BJ (cell line): ENCODE measurements at places on chromosomes 7 and 10.

- no peak for DNase-seq
Observed at GRCh38 chr10:62870866-62871265, 54.7 kb upstream of the EGR2 start.

DNA sequence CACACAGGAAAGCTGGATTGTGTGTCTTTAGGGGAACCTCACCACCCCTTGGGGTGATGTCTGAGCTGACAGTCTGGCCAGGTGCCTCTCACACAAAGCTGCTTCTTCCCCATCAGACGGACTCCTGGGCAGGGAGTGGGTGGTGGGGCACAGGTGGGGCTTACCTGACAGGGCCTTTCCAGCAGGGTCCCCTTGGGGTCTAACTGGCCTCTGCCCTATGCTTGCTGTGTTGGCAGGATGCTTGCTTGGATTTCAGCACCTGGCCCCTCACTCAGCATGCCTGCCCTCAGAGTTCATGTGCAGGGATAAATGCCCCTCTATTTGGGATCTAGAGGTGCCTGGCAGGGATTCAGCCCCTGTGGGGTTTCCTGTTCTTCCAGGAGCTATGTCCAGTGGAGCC is 496.9 kb upstream of the ZMIZ1 start:
- no peak for DNase-seq

DNA sequence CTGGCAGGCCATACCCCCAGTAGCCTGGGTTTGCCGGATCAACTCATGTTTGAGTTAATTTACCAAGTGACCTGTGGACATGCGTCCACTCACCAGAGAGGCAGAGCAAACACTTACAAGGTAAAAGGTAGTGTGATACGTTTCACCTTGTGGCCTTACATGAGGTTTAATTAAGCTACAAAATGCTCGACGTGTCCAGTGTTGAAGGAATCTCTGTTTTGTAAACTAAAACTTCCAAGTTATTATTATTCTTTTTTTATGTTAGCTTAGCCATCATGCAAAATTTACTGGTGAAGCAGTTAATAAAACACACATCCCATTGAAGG is 42.9 kb downstream of the RGS10 start:
- DNase-seq: no peak

DNA sequence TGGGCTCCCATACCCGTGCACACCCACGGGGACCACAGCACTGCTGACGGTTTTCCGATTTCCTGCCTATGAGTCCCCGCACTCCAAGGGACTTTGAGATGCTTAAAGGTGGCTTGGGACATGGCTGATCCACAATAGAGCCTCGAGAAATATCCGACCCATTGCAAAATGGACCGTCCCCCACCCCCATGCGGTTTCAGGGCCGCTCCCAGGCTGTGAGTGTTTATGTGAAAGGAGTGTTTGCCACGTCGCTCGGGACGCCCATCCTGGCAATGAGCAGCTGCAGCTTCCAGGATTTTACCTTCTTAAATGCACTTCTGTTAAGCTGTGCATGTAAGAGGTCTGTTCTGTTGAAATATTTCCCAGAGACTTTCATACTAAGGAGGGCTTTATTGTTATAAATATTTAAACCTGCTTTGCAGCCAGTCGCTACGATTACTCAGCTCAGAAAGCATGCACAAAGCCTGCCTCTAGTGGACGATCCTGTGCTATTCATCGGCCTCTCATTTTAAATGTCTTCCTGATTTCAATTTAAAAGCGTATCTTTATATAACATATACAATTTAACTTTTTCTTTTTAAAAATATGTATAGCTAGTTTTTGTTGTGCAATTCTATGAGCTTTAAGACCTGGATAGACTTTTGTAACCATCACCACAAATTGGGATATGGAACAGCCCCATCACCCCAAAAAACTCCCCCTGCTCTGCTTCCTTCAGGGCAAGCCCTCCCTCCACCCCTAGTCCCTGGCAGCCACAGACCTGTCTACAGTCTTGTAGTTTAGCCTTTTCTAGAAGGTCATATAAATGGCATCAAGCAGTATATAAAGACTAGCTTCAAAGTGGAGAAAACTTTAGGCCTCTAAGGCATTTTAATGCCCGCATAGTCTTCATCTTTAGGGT is 418.3 kb downstream of the PAXIP1 start:
- DNase-seq: no peak

DNA sequence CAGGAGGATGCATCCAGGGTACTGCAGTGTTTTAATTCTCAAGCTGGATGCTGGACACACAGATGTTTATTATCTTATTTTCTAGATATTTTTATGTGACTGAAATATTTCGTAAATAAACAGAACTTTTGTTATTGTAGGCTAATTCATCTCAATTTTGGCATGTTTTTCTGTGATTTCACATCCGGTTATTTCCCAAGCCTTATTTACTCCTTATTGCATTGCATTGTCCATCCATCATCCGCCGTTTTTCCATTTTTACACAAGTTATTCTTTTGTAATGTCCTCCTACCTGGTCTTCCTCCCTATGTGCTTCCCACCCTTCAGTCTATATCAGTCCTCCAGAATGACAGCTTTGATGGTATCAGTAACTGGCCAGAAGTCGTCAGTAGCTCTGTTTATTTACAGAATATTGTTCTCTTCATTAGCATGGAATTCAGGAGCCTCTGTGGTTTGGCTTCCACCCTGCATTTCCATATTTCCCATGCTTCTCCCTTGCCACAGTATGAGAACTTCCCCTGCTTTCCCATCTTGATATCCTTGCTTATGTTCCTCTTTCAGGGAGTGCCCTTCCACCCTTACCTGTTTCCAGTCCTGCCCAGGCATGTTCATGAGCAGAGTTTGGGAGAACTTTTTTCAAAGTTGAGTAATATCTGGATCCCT is 16.1 kb downstream of the GNAI1 start:
- no peak for DNase-seq

DNA sequence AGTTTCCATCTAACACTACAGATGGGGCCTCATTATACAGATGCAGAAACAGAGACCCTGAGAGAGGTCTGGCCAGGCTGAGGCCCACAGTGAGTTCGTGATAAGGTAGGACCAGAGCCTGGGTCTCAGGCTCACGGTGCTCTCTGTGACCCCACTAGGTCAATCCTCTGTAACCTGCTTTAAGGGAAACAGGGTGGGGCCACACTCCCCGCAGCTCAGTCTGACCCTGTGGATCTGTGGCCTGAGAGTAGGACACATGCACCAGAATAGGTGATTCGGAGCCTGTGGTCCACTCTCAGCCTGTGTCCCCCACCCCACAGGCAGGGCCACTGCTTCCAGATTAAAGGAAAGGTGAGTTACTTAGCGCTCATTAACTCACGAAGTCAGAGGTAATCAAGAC is 137.8 kb upstream of the FAM20C start:
- no peak for DNase-seq

GRCh38 chr10:36271627-36272340 is 629.7 kb upstream of the FZD8 start:
- DNase-seq: no peak

DNA sequence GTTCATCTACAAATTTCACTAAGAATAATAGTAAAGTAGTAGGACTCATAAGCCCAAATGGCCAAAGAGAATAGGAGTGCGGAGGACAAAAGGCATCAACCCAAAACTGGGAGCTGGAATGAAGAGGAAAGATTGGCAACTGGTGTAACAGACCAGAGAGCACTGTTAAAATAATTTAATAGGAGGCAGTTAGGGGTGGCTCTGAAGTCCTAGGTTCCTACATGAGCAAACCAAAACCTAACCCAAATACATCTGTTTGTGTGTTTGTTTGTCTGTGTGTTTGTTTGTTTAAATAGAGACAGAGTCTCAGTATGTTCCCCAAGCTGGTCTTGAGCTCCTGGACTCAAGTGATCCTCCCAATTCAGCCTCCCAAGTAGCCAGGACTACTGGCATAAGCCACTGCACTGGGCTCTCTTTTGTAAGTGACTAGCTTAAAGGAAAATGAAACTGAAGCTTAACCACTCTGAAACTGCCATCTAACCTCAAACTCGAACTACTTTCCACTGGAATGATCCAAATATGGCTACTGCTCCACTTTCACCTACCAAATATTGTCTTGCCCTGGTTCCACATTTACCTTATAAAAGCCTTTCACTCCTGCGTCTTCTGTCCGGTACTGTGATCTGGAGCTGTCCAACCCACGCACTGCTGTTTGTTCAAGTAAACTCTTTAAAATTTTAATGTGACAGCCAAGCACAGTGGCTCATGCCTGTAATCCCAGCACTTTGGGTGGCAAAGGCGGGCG is 94.9 kb downstream of the AKR1D1 start:
- no peak for DNase-seq

- DNase-seq: no peak
Observed at GRCh38 chr10:71772832-71773220, 494 bp downstream of the VSIR start.

DNA sequence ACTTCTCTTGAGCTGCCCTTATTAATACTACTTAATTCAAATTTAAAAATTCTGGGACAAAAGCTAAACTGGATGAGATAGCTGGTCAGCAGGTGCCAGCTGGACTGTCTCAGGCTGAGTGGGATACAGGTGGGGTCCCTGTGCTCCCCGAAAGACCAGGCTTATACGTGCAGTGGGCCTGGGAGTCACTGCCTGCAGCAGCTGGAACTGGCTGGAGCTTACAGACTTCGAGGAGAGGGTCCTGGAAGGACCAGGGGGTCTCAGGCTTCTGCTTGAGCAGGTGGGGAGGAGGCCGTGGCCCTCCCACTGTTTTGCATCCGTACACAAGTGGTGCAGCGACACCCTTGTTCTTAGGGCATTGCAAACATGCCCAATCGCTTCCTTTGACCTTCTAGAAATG is 203.7 kb downstream of the GLRX3 start:
- no peak for DNase-seq

GRCh38 chr7:106393564-106394251 is 108.9 kb upstream of the NAMPT start:
- DNase-seq: no peak

GRCh38 chr7:16811551-16811950 is 6.8 kb upstream of the AGR2 start:
- DNase-seq: peak; percentile 62

GRCh38 chr7:29080803-29081202 is 65.5 kb downstream of the CPVL start:
- DNase-seq: no peak

GRCh38 chr10:128825626-128826025 is 641.4 kb upstream of the MGMT start:
- DNase-seq: no peak

GRCh38 chr10:59580026-59580863 is 129.4 kb downstream of the SLC16A9 start:
- no peak for DNase-seq

DNA sequence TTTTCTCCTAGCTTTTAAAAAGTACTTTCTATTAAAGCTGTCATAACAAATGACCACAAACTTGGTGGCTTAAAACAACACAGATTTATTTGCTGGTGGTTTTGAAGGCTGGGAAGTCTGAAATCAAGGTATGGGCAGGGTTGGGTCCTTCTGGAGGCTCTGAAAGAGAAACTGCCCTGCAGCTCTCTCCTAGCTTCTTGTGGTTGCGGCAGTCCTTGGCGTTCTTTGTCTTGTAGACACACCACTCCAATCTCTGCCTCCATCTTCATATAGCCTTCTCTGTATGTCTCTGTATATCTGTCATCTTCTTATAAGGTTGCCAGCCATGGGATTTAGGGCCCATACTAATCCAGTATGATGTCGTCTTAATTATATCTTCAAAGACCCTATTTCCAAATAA is 79.4 kb upstream of the PRR15 start:
- no peak for DNase-seq
